Activated CD4-positive, CD25-positive, alpha-beta regulatory T cell treated with anti-CD3 and anti-CD28 coated beads, Interleukin-2, amount 50 U/mL, for 24 hours (primary cell): ENCODE measurements at places on chromosomes 7 and 10.
A peak's percentile ranks its signal among the peaks of the same experiment; 100 is the strongest.

GRCh38 chr7:95933618-95934017 lies 161.3 kb downstream of the DYNC1I1 start:
- ATAC-seq: no peak

DNA sequence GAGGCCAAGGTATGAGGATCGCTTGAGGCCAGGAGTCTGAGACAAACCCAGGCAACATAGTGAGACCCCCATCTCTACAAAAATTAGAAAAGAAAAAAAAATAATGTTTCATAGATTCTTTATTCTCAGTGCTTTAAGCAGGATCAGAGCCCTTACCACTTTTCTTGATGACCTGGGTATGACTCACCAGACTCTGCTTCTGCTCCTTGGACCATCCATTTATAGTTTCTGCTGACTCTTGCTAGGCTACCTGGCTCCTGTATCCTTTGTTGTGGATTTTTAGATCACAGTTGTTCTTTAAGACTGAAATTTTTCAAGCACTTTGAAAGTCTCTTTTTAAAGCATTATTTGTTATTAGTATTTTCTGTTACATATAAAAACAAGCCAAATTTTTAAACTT lies 411.1 kb downstream of the GFRA1 start:
- no peak for ATAC-seq

GRCh38 chr7:117385363-117386109 lies 41.8 kb downstream of the ASZ1 start:
- no peak for ATAC-seq

- no peak for ATAC-seq
These were observed 160.8 kb upstream of the TCF7L2 start for GRCh38 chr10:112789248-112789647.

DNA sequence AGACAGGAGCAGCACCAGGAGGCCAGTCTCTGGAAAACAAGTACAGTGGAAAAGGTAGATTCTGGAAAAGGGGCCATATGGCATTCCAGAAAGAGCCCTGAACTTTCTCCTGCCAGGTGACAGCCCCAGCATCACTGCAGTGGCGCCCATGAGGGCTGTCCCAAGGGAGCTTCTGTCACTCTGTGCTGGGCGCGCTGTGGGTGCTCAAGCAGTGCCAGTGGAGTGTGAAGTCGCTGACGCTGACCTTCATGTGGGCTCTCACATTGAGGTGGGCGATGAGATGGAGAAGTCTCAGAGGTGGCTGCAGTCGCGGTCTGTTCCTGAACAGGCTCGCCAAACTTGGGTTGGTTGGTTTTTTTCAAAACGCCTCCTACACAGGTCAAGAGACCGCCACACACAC lies 38.2 kb downstream of the FKBP6 start:
- no peak for ATAC-seq

- ATAC-seq: no peak
These were observed 30.3 kb upstream of the HERPUD2 start for GRCh38 chr7:35725280-35725680.

GRCh38 chr10:13346283-13347042 lies 1.6 kb downstream of the SEPHS1 start:
- no peak for ATAC-seq

DNA sequence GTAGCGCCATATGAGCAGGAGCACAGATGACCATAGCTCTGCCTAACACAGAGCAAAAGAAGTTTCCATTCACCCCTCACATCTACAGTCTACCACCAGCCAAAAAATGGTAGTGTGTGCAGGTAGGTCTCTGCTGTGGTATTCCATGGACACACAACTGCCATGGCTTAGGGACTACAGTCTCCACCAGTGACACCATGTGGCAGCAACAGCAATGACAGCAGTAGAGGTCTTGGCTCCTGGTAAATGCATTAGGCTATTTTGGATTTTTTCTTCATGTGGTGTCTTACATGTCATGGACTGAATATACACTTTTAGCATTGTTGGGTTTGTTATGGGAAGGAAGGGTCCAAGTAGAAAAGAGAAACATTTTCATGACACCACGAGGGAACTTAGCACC lies 70.1 kb upstream of the CABCOCO1 start:
- peak; percentile 20 for ATAC-seq

- ATAC-seq: no peak
These were observed 20.3 kb upstream of the PPIA start for GRCh38 chr7:44776211-44776610.

DNA sequence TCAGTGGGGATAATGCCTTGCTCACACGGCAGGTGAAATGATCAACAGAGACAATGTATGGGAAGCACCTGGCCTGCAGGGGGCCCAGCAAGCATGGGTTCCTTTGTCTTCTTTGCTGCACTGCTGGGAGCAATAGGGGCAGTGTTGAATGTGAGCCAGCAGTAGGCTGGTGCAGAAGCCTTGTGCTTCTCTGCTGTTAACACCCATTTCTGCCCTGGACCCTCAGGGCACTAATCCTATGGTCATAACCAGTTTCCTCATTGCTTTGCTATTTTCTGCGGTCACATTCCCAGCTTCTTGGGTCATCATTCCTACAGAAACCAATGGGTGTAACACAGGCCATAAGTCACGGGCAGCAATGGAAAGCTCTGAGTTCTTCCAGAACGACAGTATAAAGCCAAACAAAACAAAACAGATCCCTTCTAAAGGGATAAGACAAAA lies 10.9 kb upstream of the LGI1 start:
- ATAC-seq: no peak

- ATAC-seq: no peak
These were observed 26.9 kb downstream of the NPS start for GRCh38 chr10:127576051-127576450.

- ATAC-seq: no peak
These were observed 118.2 kb downstream of the CUX1 start for GRCh38 chr7:101935521-101936141.

DNA sequence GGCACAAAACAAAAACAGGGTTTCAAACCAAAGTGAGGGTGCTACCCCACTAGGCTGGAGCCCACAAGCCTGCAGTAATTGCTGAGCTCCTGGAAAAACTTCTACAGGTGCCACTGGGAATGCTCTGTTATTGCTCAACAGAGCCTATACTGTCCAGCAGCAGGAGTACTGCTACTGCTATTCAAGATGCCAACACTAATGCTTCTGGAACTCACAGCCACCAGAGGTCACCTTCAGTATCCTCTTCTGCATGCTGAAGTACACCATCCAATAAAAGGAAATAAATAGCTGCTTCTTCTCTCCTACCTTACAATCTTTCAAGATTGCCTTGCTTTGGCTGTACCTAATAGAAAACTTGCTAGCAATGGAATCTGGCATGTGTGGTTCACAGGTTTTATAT lies 222.0 kb downstream of the LRRN3 start:
- ATAC-seq: no peak

- ATAC-seq: no peak
These were observed 36.3 kb upstream of the TOMM7 start for GRCh38 chr7:22858640-22859561.
